ENCODE measurements at places on chromosomes 3 and 15. TPM values are rescaled to one million over a fixed set of nuclear protein-coding genes. Genes with fewer than 3 reads are reported as not detected.

Gene SLC28A1
- 1.5 TPM for polyA plus RNA-seq

Gene BFSP2
- polyA plus RNA-seq = not detected

Gene FYCO1
- polyA plus RNA-seq = 9.0 TPM

Gene BCHE
- polyA plus RNA-seq = 4.1 TPM

Gene BOC
- polyA plus RNA-seq = 28.2 TPM

Gene CHRFAM7A
- polyA plus RNA-seq = 0.68 TPM

Gene PLA1A
- 2.9 TPM for polyA plus RNA-seq

GRCh38 chr3:129793319-129793718 is 100.2 kb downstream of the TMCC1 start:
- H3K36me3 ChIP-seq = no peaks in the 10 kb centered on the region
- peak; percentile 3 for DNase-seq

- no peak overlapping the region for H3K27ac ChIP-seq
- no peak for DNase-seq
- H3K4me1 ChIP-seq = no peaks in the 10 kb centered on the region
- H3K36me3 ChIP-seq = no peaks in the 10 kb centered on the region
These were observed 103.9 kb upstream of the UBP1 start for GRCh38 chr3:33544126-33544525.

- DNase-seq = peak; percentile 17
- no peak overlapping the region for H3K27ac ChIP-seq
- H3K36me3 ChIP-seq = no peaks in the 10 kb centered on the region
These were observed 184.0 kb upstream of the CNTN6 start for GRCh38 chr3:908839-909238.

GRCh38 chr3:64595253-64595694 is 92.5 kb downstream of the ADAMTS9 start:
- H3K36me3 ChIP-seq = no peaks in the 10 kb centered on the region
- H3K4me3 ChIP-seq = no peak overlapping the region
- H3K4me1 ChIP-seq = no peaks in the 10 kb centered on the region
- no peaks in the 10 kb centered on the region for H3K27me3 ChIP-seq

- no peak overlapping the region for H3K4me3 ChIP-seq
- no peaks in the 10 kb centered on the region for H3K4me1 ChIP-seq
- no peaks in the 10 kb centered on the region for H3K27me3 ChIP-seq
- DNase-seq = no peak
- no peak overlapping the region for H3K27ac ChIP-seq
These were observed 117.0 kb downstream of the WNT7A start for GRCh38 chr3:13762906-13763305.

DNA sequence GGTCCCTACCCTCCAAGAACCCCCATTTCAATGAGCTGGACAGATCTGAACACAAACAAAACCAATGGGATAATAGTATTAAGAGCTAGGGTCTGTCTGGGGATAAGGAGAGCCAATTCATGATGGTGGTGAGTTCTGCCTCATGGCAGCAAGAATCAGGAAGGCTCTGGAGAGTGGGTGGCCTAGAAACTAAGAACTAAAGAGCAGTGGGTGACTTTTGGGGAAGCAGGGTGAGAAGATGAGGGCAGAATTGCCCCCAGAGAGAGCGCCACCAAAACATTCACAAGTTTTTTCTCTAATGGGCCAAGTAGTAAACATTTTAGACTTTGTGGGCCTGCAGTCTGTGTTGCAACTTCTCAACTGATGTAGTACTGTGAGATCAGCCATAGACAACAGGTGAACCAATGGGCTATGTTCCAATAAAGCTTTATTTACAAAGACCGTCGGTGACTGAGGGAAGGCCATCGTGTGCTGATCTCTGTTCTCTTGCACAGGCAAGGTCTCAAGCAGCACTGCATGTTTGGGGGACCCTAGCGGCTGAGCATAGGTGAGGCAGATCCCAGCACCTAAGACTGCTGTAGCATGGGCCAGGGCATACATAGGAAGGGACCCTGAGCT is 225.5 kb upstream of the ST8SIA2 start:
- H3K4me3 ChIP-seq = no peak overlapping the region
- H3K36me3 ChIP-seq = no peaks in the 10 kb centered on the region
- H3K27ac ChIP-seq = no peak overlapping the region
- peaks cover 26% of the 10 kb centered on the region for H3K4me1 ChIP-seq
- DNase-seq = no peak

DNA sequence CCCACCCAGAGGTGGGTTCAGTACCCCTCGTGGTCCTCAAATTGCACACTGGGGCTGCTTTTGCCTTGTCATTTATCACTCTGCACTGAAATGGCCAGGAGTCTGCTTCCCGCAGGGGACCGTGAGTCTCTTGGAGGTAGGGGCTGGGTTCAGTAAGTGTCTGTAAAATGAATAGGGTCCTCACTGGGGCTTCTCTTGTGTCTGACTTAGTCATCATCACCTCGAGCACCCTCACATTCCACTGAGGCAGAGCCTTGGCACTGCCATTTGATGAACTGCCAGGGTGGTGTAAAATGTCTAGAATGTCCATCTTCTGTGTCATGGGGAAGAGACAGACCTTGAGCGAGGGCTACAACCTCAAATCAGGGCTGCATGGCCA is 61.0 kb upstream of the RYK start:
- H3K4me3 ChIP-seq = no peak overlapping the region
- H3K27me3 ChIP-seq = no peaks in the 10 kb centered on the region
- H3K36me3 ChIP-seq = no peaks in the 10 kb centered on the region
- peaks cover 41% of the 10 kb centered on the region for H3K4me1 ChIP-seq

DNA sequence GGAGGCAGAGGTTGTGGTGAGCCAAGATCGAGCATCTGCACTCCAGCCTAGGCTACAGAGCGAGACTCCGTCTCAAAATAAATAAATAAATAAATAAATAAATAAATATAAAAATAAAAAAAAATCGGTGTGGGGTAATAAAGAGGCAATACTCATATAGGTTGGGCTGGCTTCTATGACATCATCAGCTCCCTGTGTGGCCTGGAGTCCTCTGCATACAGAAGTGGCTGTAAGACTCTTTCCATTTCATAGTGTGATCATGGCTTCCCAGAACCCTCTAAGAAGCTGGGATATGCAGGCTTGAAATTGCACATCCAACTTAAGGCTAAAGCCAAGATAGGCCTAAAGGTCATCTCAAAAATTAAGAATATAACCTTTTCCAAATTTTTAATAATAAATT is 101.6 kb downstream of the ZIC4 start:
- H3K27me3 ChIP-seq = no peaks in the 10 kb centered on the region
- no peak for DNase-seq
- no peaks in the 10 kb centered on the region for H3K36me3 ChIP-seq
- H3K4me1 ChIP-seq = no peaks in the 10 kb centered on the region

- H3K27ac ChIP-seq = no peak overlapping the region
- no peak overlapping the region for H3K4me3 ChIP-seq
- peaks cover 30% of the 10 kb centered on the region for H3K4me1 ChIP-seq
- no peak for DNase-seq
These were observed 61.8 kb downstream of the CYP11A1 start for GRCh38 chr15:74305687-74306086.

- H3K36me3 ChIP-seq = no peaks in the 10 kb centered on the region
- no peaks in the 10 kb centered on the region for H3K4me1 ChIP-seq
- no peak overlapping the region for H3K27ac ChIP-seq
- no peak overlapping the region for H3K4me3 ChIP-seq
- DNase-seq = no peak
These were observed 66.6 kb downstream of the ARIH1 start for GRCh38 chr15:72540606-72541237.

DNA sequence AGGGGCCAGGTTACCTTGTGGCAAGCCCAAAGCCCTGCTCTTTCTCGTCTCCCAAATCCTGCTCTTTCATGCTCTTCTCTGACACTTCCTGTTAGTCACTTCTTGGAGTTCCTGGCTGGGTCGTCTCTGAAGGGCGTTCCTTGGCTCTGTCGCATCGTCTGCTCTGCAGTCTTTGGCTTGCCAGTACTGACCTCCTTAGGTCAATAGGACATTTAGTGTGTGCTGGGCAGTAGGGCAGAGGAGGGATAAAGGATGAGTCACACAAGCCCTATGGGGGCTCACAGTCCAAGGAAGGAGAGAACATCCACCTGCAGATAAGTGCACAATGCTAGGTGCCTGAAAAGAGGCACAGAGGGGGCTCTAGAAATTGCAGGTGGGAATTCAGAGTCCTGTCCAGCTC is 87.5 kb downstream of the FAM43A start:
- H3K4me1 ChIP-seq = peaks cover 14% of the 10 kb centered on the region
- no peak overlapping the region for H3K27ac ChIP-seq
- no peaks in the 10 kb centered on the region for H3K36me3 ChIP-seq
- no peak overlapping the region for H3K4me3 ChIP-seq
- H3K27me3 ChIP-seq = no peaks in the 10 kb centered on the region

DNA sequence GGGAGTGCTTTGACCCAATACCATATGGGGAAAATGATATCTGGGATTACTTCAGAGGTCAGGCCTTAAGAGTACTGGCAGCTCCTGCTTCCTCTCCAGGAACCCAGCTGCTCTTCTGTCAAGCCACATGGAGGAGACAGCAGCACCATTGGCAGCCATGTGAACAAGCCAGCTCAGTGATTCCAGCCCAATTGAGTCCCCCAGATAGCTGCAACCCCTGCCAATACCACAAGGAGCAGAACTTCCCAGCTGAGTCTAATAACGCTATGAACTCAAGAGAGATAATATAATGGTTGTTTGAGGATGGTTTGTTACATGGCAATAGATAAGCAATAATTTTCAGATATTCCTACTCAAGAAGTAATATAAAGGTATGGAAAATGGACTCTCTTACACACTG is 126.8 kb upstream of the CPNE4 start:
- H3K27ac ChIP-seq = no peak overlapping the region
- no peaks in the 10 kb centered on the region for H3K4me1 ChIP-seq
- no peak for DNase-seq
- no peaks in the 10 kb centered on the region for H3K36me3 ChIP-seq
- H3K27me3 ChIP-seq = no peaks in the 10 kb centered on the region

DNA sequence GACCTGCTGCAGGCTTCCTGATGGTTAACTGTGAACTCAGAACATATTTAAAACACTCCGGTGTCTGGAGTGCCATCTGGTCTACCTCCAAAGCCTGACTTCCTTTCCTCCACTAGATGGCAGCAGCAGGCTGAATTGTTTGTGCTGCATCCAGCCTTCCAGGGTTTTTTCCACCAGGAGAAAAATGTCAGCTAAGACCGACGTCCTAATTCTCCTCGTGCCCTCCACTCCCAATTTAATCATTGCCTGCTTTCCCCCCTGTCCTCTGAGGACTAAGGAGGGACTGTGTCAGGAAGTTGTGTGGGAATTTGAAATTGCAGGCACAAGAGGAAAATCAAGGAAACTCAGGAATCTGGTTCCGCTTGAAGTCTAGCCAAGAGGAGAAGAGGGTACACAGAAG is 165.2 kb upstream of the UMPS start:
- peak; percentile 90 for DNase-seq
- no peaks in the 10 kb centered on the region for H3K27me3 ChIP-seq
- no peaks in the 10 kb centered on the region for H3K4me1 ChIP-seq
- H3K4me3 ChIP-seq = no peak overlapping the region

DNA sequence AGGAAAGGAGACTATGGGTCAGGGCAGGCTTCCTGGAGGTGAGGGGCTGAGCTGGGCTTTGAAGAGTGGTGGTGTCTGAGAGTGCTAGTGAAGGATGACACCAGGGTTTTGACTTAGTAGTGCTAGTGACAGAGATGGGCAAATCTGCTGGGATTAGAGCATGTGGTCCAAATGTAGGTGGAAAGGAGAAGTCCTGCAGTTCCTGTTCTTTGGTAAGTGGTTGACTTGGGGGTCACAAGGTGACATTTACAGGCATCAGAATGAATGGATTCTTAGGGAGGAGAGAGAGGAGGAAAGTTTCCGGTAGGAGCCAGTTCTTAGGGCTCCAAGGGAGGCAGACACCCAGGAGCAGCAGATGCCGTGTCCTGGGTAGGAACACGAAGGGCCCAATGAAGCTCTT is 796 bp upstream of the DOCK3 start:
- no peak for DNase-seq
- no peak overlapping the region for H3K27ac ChIP-seq
- no peaks in the 10 kb centered on the region for H3K36me3 ChIP-seq

DNA sequence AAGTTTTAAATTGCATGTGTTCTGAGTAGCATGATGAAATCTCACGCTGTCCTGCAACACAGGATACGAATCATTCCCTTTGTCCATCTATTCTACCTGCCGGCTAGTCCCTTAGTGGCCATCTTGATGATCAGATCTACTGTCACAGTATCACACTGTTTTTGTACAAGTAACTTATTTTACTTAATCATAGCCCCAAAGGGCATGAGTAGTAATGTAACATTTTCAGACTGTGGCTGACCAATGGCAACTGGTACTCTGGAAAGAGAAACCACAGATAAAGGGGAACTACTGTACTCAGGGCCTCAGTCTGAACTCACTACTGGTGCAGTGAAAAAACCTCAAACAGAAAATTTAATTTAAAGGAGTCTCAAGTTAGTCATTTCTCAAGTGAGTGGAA is 127.3 kb upstream of the MRPL3 start:
- no peaks in the 10 kb centered on the region for H3K36me3 ChIP-seq
- H3K27ac ChIP-seq = no peak overlapping the region
- no peaks in the 10 kb centered on the region for H3K27me3 ChIP-seq
- DNase-seq = no peak
- no peaks in the 10 kb centered on the region for H3K4me1 ChIP-seq

GRCh38 chr3:152402695-152403451 is 134.1 kb downstream of the MBNL1 start:
- no peaks in the 10 kb centered on the region for H3K27me3 ChIP-seq
- no peak overlapping the region for H3K4me3 ChIP-seq
- peaks cover 33% of the 10 kb centered on the region for H3K4me1 ChIP-seq
